ENCODE measurements at places on chromosomes 13 and 19.

GRCh38 chr13:94542917-94543316, 53.0 kb downstream of the TGDS start:
- no peak for DNase-seq

DNA sequence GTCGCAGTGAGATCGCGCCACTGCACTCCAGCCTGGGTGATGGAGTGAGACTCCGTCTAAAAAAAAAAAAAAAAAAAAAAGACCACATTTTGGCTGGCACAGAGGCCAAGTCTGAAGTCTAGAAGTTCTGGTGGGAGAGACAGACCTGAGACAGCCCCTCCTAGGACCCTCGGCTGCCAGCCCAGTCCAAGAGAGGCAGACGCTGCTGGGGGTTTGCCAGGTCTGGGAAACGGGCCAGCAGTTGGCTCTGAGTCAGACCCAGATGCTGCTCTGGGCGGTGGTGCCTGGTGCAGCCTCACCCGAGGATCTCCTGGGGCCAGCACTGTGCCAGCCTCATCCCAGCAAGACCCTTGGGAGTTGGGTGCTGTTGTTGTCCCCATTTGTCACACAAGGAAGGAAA, 5.8 kb downstream of the FCHO1 start:
- no peak for DNase-seq

DNA sequence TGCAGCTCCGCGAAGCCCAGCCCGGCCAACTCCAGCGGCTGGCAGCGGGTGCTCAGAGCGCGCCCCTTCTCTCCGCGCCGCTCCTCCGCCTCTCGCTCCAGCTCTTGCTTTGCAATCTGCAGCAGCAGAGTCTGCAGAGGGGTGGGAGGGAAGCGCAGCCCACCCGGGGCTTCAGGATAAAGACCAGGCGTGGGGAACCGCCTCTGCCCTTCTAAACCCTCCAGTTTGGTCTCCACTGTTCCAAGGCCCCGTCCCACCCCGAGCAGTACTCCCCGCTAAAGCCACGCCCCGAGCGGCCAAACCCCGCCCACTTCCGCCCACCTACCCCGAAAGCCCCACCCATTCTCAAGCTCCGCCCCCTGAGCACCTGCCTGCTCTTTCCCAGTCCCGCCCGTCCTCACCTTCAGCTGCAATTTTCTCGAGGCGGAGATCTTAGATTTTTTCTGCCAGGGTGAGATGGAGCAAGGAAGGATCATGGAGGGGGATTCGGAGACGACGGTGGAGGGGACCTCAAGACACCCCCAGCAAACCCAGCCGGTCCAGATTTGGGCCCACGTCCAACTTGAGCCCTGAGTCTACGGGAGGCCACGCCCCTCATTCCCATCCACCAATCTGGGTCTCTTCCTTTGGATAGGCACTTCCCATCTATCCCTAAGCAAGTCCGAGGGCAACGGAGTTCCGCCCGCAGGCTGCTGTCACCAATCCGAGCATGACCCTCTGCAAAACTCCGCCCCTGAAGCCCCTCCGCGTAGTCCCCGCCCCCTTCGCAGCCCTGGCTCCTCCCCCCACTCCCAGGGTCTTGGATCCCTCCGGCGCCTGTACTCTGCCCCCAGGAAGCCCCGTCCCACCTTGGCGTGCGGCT, 1.1 kb downstream of the TNNI3 start:
- peak; percentile 25 for DNase-seq

DNA sequence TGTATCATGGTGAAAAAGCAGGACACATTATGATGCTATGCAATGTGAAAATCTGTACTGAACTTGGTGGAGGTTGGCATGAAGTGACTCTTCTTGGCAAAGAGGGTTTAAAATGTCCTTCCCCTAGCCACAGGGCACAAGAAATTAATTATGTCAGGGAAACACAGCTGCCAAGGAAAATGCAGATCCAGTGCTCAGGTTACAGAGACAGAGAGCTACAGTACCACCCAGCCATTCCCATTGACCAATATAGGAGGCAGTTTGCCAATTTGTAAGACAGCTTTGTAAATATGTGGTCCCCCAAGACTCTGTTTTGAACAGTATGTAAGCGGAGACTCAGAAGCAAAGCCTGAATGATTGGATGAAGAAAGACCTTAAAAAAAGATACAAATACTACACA, 69.4 kb upstream of the KLF12 start:
- no peak for DNase-seq

DNA sequence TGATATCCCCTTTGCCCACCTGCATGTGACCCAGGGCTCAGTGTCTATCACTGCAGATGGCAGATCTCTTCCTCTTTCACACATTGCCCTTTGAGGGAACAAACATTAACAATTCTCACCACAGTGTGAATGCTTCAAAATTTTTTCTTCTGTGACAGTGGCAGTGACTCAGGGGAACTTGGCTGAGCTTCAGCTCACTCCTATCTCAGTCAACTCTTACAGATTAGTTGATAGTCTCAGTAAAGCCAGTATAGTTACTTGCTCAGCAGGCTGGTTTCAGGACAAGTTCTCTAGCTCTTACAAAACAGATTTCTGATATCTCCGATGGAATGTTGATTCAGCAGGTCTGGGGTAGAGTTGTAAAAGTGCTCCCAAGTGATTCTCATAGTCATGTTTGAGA, 166.9 kb downstream of the DLEU7 start:
- no peak for DNase-seq

DNA sequence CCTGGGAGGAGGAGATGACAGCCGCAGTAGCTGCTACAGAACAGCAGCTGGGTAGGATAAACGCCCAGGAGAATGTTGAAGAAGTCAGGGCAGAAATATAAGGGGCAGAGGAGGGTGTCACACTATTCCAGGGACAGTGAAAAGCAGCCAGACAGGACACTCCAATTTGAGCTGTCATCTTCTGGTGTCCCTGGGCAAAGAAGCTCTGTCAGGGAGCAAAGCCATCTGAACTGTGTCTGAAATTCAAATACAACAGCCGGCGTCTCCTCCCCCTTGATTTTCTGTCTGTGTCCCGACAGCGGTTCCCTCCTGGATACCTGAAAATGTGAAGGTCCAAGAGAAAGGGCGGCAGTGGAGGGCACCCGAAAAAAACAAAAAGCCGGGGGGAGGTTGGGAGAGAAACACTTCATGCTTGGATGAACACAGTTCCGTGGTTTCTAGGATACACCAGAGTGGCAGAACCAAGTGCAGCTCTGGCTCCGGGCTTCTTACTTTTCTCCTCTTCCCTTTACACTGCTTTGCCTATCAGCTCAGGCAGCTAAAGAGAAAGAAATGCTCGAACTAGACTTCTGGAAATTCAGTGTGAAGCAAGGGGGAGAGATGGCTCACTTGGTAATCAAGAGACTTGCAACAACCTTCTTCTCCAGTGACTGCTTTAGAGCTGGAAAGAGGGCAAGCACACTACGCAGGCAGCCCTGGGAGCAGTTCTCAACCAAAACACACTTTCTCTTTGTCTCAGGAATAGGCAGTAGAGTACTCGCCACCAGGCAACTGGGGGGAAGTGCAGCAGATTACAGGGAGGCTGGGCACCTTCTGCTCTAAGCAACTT, 465.6 kb downstream of the ITGBL1 start:
- no peak for DNase-seq

- no peak for DNase-seq
Measured at GRCh38 chr13:96771486-96772367, 222.5 kb downstream of the OXGR1 start.
